ENCODE measurements at places on chromosomes 3 and 15.

GRCh38 chr15:70147178-70147760, 49.6 kb upstream of the TLE3 start:
- peaks cover 52% of the 10 kb centered on the region for H3K27me3 ChIP-seq
- no peak for DNase-seq
- no peaks in the 10 kb centered on the region for H3K36me3 ChIP-seq
- no peak overlapping the region for H3K27ac ChIP-seq
- H3K4me3 ChIP-seq, result no peak overlapping the region

- H3K36me3 ChIP-seq, result no peaks in the 10 kb centered on the region
- no peak overlapping the region for H3K27ac ChIP-seq
- no peaks in the 10 kb centered on the region for H3K27me3 ChIP-seq
- DNase-seq, result no peak
- no peaks in the 10 kb centered on the region for H3K4me1 ChIP-seq
- H3K4me3 ChIP-seq, result no peak overlapping the region
Observed at GRCh38 chr3:165446555-165446954, 250.4 kb upstream of the SLITRK3 start.

DNA sequence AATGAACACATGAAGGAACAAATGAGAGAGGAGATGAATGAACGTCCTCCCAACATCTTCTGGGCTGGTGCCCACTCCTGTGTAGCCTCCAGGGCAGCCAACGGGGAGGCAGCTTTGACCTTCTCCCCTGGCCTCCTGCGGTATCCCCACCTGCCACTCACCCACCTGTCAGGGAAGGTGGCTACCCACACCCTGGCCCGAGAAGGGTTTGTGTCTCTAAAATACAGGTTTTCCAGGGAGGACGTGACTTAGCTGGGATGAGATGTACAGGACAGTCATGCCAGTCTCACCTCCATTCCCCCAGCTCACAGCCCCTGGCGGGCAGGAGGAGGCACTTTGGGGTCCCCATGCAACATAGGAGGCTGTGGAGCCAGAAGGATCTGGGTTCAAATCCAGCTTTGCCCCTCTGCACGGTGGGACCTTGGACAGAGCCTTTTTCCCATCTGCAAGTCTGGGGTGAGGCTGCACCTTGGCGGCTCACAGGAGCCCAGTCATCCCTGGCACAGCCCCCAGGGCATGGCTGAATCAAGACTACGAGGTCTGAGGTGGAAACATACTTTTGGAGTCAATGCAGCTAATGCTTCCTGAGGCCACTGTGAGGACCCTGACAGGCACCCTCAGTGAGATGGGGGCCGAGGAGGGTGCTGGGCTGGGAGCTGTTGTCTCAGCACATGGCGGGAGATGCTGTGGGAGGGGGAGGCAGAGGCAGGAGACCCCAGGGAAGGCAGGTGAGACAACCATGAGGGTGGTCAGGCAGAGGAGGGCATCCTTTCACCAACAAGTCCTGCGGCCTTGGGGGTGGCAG, 11.1 kb upstream of the PLXND1 start:
- H3K36me3 ChIP-seq, result no peaks in the 10 kb centered on the region
- no peak for DNase-seq
- H3K27ac ChIP-seq, result no peak overlapping the region
- H3K4me3 ChIP-seq, result no peak overlapping the region
- no peaks in the 10 kb centered on the region for H3K27me3 ChIP-seq

- H3K27me3 ChIP-seq, result no peaks in the 10 kb centered on the region
- no peaks in the 10 kb centered on the region for H3K4me1 ChIP-seq
- H3K4me3 ChIP-seq, result no peak overlapping the region
- DNase-seq, result no peak
- no peaks in the 10 kb centered on the region for H3K36me3 ChIP-seq
Observed at GRCh38 chr3:155970398-155970797, 99.9 kb downstream of the GMPS start.
